ENCODE measurements at places on chromosomes 3 and 15.

DNA sequence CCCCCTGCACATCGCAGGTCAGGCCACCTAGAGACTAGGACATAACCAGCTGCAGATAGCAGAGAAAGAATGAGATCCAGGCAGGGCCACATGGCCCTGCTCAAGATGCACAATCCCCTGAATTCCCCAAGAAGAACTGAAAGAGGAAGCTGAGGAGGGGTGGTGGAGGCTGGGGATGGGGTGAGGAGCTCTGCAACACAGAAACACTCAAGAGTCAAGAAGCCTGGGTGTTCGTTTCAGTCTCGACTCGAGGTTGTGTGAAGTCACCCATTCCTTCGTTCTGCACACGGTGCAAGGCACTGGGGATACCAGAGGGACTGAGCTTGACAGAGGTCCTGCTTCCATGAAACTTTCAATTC is 62.0 kb downstream of the TLE3 start:
- no peak for DNase-seq

- DNase-seq: no peak
Observed at GRCh38 chr3:65318231-65318630, 630.4 kb upstream of the ADAMTS9 start.

- no peak for DNase-seq
Observed at GRCh38 chr3:85846940-85847339, 888.2 kb downstream of the CADM2 start.

DNA sequence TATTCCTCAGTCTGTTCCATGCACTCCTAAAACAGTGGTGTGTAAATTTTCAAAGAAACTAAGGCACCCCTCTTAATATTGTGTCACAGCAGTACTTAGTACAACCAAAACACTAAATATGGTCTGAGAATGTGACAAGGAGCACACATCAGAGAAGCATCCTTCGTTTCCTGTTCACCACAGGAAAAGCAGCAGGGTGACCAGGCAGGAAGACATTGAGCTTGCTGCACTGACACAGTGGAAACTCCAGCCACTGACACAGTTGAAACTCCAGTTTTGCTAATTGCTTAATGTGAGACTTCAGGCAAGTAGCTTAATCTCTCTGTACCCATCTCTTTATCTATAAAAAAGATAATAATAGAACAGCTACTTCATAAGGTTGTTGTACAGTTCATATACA is 353.0 kb upstream of the RORA start:
- no peak for DNase-seq

DNA sequence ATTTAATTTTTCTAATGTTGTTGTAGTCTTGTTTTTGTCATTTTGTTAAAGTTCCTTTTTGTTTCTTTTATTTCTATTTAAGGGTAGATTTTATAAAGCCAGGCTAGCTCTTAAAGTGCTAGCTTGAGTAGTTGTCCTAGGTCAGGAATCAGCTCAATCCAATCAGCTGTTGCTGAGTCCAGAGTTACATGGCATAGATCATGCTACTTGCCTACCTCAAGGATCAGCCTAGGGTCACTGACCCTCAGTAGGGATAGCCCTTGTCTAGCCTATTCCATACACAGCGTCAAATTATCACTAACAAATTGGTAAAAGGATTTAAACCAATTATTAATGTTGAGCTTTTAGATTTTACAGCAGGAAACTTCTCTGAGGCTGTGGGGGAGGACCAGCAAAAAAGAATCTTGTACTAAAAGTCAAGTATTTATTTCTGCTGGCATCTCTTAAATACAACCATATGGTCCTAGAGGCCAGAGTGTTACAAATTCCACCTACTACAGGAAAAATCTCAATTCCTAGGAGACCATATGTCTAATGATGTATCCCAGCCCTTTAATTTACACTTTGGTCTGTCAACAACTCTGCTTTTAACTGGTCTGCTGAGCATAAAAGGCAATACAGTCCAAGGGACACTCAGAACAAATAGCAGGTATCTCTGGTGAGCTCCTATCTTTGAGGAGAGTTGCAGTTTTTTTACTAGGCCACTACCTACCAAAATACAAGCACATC is 138.3 kb upstream of the PTPRG start:
- no peak for DNase-seq

DNA sequence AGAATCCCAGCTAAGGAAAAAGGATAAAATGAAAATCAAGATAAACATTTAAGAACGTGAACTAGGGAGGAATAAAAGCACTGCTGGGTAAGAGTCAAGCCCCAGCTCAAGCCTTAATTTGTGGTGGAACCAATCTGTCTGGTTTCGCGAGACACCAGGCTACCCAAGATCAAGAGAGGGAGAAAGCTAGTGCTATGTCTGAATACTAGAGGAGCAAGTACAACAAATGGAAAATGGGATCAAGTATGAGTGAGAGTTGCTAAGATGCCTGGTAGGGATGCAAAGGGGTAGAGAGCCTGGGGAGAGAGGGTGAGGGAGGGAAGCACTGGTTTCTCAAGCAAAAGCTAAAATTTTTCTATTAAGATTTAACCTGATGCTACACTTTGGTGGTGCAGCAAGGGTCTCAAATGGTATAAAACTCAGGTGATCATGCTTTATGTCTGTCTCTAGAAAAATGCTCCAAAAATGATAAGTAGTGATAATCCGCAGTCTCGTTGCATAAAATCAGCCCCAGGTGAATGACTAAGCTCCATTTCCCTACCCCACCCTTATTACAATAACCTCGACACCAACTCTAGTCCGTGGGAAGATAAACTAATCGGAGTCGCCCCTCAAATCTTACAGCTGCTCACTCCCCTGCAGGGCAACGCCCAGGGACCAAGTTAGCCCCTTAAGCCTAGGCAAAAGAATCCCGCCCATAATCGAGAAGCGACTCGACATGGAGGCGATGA is 1.7 kb upstream of the SETD5 start:
- DNase-seq: no peak

DNA sequence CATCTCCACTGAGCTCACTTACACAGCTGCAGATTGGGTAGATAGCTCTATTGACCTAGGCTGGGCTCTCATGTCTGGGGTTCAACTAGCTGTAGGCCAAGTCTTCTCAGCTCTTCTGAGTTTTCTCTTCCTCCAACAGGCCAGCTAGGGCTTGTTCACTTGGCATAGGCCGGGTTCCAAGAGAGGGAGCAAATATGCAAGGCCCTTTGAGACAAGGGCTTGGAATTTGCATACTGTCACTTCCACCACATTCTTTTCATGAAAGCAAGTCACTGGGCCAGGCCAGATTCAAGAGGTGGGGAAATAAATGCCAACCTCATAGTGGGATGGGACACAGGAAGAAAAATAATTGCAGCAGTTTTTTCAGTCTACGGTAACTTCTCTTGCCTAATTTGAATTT is 25.2 kb downstream of the PIGB start:
- DNase-seq: no peak

DNA sequence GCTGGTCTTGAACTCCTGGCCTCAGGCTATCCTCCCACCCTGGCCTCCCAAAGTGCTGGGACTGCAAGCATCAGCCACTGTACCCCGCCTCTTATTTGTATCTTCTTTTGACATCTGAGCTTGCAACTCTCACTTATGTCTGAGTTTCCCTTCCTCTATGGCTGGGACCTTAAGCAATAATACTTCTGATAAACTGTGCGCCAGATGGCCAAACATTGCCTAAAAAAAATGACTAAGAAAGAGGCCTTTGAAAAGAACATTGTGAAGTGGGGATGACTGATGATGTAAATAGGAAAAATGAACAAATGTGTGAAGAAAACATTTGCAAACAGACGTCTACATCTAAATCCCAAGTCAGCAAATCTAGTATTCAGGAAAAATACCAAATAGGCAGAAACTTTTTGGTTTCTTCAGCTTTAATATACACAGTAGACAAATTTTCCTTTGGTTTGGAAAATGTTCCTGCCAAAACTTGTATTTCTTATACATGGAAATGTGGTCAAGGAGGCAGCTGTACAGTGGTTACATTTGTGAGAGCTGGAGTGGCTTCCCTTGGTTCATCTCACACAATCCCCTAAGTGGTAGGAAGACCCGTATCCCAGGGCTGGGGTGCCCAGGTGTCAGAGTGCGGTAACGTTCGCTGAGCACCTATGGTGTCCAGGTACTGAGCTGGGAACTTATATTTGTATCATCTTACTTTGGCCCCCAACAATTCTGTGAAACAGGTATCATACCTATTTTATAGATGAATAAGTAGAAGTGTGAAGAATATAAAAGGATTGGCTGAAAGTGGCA is 11.6 kb upstream of the TFRC start:
- DNase-seq: no peak

GRCh38 chr3:12465836-12466225 is 18.4 kb upstream of the TSEN2 start:
- no peak for DNase-seq

DNA sequence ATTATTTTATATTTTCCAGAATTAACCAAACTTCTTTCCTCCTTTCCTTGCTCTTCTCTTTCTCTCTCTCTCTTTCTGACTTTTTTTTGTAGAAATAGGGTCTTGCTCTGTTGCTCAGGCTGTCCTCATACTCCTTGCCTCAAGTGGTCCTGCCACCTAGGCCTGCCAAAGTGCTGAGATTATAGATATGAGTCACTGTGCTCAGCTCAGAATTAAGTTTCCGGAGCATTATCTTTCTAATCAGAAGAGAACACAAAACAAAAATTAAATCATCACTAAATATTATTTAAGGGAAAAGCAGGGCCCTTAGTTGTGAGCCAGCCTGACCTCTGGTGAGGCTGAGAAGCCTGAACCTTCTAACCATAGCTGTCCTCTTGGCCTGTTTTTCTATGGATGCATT is 168.2 kb downstream of the SOX2 start:
- no peak for DNase-seq

GRCh38 chr15:69039516-69040225 is 25.2 kb downstream of the NOX5 start:
- DNase-seq: no peak

GRCh38 chr3:16697443-16698147 is 92.4 kb upstream of the DAZL start:
- DNase-seq: no peak

GRCh38 chr3:142088522-142088921 is 60.8 kb downstream of the TFDP2 start:
- DNase-seq: no peak

GRCh38 chr15:31974855-31975829 is 55.2 kb upstream of the CHRNA7 start:
- peak; percentile 9 for DNase-seq

GRCh38 chr3:126728680-126729079 is 24.6 kb downstream of the CHCHD6 start:
- no peak for DNase-seq

GRCh38 chr3:159059395-159059794 is 257.5 kb downstream of the MFSD1 start:
- no peak for DNase-seq

GRCh38 chr3:8712908-8713255 is 20.7 kb upstream of the CAV3 start:
- no peak for DNase-seq

DNA sequence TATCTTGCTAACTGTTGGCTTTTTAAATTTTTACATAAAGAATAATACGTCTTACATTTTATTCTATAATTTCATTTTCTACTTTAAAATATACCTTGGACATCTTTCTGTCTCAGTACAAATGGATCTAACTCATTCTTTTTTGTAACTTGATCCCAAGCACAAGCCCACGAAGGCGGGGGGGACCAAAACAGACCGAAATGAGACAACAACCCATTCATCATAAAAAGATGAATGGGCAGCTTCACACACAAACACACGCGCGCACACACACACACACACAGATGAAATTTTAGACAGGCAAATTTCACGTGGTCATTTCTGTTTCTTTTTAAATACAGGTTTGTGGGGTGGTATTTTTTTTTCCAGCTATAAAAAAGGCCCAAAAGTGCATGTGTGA is 271.3 kb upstream of the TOPAZ1 start:
- DNase-seq: no peak

GRCh38 chr3:119403201-119403600 is 60.2 kb downstream of the TMEM39A start:
- DNase-seq: no peak

- no peak for DNase-seq
Observed at GRCh38 chr3:59367150-59367549, 317.3 kb upstream of the CFAP20DC start.

DNA sequence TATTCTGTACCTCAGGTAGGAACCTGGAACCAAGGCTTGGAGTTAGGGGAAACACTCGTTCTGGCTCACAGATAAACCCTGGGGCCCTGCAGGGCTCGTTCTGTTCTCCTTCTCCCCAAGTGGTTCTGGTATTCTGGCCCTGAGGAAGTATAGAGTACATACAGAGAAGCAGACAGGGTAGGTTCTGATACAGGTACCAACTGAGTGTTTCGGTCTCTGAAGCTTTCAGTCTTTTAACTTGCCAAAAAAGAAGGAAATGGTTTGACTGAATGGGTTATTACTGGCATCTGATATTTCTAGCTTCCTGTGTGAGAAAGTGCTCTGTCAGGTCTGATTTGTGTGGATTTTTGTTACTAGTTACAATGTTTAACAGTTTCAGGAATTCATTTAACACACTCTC is 67.3 kb downstream of the UBE2E2 start:
- DNase-seq: no peak

DNA sequence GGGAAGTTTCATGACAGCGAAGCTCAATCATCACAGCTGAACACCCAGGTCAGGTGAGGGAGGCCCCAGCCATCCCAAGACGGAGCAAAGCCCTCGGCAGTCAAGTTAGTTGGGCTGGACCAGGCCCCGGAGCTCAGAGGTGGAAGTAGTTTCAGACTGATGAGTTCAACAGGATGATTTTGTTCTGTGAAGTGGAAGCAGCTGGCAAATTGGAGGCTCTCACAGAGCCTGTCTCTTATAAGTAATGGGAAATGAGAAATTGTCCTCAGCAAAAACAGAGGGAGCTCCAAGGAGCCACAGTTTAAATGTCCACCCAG is 245.1 kb downstream of the XXYLT1 start:
- no peak for DNase-seq

- DNase-seq: no peak
Observed at GRCh38 chr3:101512396-101512645, 691 bp downstream of the SENP7 start.

- no peak for DNase-seq
Observed at GRCh38 chr3:134710313-134710680, 59.5 kb upstream of the KY start.

- DNase-seq: no peak
Observed at GRCh38 chr15:40097968-40098476, 10.7 kb downstream of the BMF start.

- DNase-seq: no peak
Observed at GRCh38 chr3:72033666-72034428, 248.9 kb upstream of the PROK2 start.

- no peak for DNase-seq
Observed at GRCh38 chr3:72411843-72412242, 436.4 kb downstream of the SHQ1 start.

DNA sequence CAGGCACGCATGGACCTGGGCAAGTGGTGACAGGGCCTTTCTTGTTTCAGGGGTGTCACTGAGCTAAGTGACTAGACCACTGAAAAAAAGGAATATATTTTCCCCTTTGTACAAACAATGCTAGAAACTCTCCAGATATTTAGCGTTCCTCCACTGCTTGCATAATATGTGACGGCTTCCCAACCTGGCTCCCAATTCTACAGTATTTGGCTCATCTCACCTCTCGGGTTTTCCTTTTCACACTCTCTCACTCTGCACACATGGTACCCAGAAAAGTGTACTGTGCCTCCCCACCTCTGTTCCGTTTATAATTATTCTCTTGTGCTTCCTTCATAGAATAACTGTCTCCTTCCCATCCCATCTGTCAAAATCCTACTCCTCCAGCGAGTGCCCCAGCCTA is 140.5 kb upstream of the KLHL25 start:
- DNase-seq: no peak

GRCh38 chr15:44711743-44712345 is 527 bp downstream of the B2M start:
- no peak for DNase-seq

GRCh38 chr3:34972481-34972880 is 666.8 kb upstream of the ARPP21 start:
- DNase-seq: no peak
